ENCODE measurements at places on chromosomes 7 and 10.

- peak; percentile 13 for DNase-seq
Observed at GRCh38 chr10:3043512-3044368, 23.6 kb upstream of the PFKP start.

DNA sequence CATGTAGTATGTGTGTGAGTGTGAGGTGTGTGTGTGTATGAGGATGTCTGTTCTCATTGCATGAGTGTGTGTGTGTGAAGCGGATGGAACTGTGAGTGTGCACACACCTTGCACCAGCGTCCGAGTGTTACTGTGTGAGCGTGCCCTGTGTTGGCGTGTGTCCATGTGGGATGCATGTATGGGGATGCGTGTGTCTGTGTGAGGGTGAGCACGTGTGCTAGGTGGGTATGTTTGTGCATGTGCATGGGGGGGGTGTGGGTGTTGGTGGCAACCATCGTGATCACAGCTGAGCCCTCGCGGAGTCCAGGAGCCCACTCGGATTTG, 6.4 kb downstream of the KNDC1 start:
- DNase-seq: no peak

DNA sequence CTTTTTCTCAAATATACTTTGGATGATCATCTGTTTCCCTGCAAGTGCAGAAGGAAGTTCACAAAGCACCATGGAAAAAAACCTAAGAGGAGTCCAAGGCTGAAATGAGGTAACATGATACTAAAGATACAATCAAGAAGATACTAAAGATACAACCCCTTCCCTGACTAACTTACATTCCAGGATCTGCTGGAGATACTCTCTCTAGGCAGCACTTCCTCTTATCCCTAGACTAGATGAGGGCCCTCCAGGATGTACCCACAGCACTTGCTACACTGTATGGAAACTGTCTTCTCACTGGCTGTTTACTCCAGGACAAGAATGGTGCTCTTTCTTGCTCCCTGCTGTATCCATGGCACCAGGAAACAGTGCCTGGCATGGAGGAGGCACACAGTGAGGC, 116.4 kb upstream of the NFE2L3 start:
- DNase-seq: no peak

GRCh38 chr10:8283986-8284385, 229.5 kb downstream of the GATA3 start:
- no peak for DNase-seq

DNA sequence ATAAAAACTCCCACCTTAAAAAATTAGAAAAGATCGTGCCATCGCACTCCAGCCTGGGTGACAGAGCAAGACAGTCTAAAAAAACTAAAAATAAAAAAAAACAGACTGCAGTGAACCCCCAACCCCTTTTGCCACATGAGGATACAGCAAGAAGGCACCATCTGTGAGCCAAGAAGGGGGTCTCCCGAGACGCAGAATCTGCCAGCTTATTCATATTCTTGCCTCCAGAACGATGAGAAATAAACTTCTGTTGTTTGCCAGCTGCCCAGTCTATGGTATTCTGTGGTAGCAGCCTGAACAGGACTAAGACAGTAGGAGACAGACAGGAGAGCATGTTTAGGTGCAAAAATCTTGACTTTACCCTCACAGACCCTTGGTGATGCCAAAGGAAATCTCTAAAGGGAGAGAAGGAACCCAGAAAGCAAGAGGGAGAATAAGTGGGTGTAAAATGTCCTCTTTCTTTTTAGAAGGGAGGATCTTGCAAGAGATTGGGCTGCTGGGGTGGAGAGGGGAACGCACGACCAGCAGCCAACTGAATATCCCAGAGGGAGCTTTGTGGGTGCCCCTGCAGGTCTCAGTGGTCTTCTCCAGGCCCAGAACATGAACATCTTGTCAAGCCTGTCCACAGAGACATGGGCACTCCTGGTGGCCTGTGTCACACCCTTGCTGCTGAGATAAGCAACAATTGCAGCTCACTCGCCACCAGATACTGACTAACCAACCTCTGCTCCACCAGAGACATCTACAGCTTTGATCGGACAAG, 400.7 kb upstream of the FOXK1 start:
- DNase-seq: no peak

GRCh38 chr10:22321156-22321923, 441 bp downstream of the BMI1 start:
- no peak for DNase-seq

DNA sequence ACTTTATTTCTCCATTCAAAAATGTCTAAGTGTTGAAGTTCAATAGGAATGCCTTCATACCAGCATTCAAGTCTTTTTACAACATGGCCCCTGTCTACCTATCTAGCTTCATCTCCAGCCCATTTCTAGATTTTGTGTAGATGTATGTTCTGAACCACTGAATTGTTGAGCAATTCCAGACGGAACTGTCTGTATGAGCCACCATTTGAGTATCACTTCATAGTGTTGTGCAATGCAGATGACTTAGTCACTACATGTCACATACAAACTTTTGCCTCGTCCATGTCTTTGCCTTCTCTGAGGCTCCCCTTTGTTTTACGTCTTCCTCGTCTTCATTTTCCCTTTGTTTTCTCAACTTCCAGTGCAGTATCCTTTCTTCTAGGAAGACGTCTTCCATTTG, 118.1 kb downstream of the INHBA start:
- no peak for DNase-seq

DNA sequence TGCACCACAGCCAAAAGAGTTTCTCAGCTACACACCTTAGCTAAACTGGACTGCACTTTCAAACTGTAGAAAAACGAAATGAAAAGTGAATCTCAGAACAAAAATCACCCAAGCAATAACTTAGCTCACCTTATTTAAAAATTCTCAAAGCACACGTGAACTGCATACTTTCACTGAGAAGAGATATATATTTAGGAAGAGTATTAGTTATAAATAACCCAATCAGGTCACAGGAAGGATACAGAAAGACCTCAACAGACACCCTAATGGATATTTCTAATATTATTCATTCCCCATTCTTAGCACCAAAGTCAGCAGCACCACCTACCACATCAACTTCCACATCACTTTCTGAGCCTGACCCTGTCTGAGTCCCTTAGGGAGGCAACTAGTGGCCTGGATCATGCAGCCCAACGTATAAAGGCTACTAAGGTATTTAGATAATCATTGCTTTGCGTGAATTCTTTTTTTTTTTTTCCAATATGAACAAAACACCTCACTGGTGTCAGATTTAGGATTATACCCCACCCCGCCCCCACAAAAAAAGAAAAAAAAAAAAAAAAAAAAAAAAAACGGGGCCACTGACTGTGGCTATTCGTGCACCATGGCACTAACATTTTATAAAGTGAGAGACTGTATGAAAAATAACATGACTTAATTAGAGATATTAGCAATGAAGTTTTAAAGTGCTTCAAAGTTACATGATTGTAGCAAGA, 2.6 kb downstream of the ABI1 start:
- DNase-seq: no peak

DNA sequence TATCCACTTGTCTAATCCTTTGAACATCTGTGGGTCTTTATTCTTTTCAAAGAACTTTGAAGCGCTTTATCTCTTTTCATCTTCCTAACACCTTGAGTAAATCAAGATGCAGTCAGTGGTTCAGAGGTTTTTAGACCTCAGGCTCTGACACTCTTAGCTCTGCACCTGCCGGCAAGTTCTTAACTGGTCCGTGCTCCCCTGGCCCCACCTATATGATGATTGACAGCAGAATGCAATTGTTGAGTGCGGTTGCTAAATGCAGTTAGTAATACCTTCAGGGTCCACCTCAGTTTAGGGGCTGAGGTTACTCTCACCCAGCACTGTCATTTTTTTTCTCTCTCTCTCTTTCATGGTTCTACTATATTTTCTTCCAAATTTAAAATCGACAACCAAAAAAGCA, 854.2 kb upstream of the AUTS2 start:
- DNase-seq: no peak

- no peak for DNase-seq
Observed at GRCh38 chr10:130160775-130161174, 24.6 kb downstream of the GLRX3 start.

DNA sequence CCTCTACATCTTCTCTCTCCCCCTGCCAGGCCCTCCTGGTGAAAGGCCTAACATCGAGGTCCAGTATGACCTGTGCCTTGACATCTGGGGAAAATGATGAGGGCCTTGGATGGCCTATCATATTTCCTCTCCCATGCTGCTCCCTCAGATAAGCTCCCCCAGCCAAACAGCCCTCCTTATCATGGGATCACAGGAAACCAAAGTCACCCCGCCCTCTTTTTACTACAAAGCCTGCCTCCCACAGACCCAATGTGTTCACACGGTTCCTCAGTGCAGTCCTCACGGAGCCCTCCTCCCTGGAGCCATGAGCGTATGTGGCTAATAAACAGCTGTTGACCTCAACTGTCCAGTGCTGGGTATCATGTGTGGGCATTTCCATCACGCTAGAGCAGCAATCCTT, 32.0 kb downstream of the C10orf90 start:
- no peak for DNase-seq

DNA sequence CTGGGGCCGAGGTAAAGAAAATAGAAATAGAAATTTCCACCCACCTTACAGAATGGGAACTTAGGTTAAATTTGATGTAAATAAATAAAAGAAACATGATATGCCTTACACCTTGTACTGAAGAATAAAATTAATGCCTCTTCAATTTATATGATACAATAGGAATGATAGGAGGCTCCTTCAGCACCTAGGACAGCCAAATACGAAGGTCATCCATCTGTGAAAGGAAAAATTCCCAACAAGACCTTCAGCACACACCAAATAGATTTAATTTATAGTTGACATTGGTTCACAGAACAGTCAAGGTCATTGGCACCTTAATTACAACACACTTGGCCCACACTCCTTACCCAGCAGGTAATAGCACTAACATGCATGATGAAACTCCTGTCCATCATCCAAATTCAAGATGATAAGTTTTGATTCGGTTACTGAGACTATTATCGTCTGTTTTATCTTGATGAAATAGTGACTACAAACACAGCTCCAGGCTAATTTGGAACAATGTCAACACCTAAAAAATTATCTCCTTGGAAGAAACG, 250.9 kb downstream of the SNX13 start:
- no peak for DNase-seq

GRCh38 chr7:127890726-127891125, 140.5 kb downstream of the LRRC4 start:
- DNase-seq: no peak

DNA sequence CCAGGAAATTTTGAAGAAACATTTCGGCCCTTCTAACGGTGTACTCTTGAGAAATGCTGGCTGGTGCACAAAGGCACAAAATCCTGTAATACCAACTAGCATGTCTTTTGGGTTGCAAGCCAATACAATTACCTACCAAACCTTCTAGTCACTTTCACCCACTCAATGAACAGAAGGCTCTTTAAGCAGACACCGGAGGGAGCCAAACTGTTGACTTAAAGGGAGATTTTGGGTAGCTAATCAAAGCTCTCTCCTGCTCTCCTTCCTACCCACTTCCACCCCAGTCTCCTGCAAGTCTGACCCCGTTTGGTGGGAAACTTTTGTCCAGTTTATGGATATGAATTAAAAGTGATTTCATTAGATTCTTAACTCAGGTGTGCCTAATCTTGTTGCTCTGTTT, 24.0 kb downstream of the GRM3 start:
- no peak for DNase-seq

- no peak for DNase-seq
Observed at GRCh38 chr10:44715136-44715535, 196.0 kb upstream of the TMEM72 start.

GRCh38 chr10:14384116-14384730, 53.5 kb upstream of the FRMD4A start:
- DNase-seq: no peak

GRCh38 chr7:25037325-25037724, 57.3 kb upstream of the OSBPL3 start:
- DNase-seq: no peak

DNA sequence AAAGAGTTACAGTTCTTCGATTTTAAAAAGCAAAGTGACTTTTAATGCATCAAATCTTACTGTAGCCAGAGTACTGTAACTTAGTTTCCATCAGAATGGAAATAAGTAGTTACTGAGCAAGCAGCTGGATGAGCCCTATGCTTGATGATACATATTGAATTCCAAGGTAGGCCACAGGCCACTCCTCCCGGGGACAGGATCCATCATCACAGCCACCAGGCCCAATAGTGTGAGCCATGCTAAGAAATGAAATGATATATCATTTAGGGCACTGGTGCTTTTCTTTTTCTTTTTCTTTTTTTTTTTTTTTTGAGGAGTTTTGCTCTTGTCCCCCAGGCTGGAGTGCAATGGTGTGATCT, 42.9 kb upstream of the TOMM7 start:
- no peak for DNase-seq

- DNase-seq: no peak
Observed at GRCh38 chr10:11425296-11425610, 186.2 kb downstream of the USP6NL start.

DNA sequence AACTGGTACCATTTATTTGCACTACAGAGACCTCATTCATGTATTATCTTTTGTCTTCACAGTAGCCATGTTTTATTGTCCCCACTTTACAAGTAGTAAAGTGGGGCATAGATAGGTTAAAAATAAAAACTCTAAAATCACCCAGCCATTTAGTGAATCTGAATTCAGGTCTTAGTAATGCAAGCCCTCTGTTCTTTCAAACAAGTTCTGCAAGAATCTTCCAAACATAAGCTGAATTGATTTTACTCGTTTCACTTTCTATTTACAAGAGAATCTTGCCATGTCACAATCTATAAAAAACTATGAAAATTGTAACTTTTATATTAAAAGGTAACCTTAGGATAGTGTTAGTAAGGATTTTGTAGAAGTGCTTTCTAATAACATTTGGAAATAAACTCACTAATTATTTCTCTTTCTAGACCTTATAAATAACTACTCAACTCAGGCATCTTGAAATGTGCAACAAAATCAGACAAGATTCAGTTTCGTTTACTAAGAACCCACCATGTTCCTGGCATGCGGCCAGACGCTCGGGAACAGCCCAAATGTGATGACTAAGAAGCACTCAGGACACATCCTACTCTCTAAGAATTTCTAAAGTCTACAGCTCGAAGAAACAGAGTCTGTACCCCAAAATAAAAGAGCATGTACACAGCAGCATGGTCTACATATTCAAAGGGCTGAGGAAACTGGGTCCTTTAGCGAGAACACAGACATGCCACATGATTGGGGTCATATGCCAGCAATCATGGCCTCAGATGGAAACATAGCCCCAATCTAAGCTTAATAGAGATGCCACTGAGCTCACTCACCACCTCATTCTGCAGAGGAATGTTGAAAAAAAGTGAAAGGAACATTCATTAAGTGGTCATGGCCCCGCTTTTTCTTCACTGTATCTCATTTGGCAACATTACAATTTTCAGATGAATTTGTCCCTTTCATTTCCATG, 167.6 kb downstream of the AMPH start:
- DNase-seq: no peak

DNA sequence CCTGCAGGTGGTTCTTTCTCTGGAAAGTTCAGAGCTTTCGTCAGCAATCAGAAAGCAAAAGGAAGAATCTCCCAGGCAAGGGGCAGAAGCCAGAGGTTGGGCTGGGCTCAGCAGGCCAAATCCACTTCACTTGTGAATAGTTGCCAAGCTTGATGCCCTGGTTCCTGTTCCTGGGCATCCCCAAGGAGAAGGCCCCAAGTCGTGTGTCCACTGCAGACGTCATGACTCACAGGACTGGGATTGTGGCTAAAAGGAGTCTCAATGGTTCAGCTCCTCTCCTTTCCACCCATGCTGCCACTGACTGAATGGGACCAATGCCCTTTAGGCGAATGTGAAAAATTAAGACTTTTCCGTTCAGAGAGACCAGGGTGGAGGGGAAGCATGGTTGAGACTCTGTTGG, 38.6 kb upstream of the TRIM8 start:
- DNase-seq: no peak
